ENCODE measurements at places on chromosomes 1 and 21.

- DNase-seq, result peak; percentile 18
These were observed 1.1 kb downstream of the SERTAD4 start for GRCh38 chr1:210233495-210234328.

DNA sequence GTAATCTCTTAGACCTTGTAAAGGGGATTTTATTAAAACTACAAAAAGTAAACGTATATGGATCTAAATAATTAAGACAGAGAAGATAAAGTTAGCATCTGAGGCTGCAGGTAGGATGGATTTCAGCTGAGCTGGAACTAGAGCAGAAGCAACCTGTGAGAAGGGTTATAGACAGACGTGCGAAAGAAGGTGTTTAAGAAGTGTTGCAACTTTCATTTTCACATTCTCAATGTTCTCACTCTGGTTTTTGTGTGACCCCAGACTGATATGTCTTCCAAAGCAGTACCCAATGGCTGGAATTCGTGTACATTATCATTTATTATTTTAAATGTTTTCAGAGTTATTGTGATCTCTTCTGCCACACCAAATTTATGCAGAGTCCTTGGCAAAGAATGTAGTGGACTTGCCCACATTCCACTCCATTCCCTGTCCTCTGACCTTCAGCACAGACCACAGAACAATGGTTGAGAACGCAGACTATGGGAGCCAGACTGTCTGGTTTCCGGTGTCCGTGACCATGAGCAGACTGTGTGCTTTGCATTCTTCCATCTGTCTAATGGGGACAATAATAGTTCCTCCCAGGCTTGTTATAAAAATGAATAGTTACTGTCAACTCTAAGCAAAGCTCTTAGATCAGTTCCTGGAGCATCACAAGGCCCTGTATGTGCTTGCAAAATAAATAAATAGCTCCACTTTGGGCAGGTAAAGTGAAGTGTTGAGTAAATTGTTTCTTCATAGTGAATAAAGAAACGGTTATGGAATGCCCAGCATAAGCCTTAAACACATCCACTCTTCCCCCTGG is 140.6 kb upstream of the SAMSN1 start:
- DNase-seq, result no peak

- DNase-seq, result no peak
These were observed 420 bp upstream of the IFI16 start for GRCh38 chr1:159009287-159009686.

DNA sequence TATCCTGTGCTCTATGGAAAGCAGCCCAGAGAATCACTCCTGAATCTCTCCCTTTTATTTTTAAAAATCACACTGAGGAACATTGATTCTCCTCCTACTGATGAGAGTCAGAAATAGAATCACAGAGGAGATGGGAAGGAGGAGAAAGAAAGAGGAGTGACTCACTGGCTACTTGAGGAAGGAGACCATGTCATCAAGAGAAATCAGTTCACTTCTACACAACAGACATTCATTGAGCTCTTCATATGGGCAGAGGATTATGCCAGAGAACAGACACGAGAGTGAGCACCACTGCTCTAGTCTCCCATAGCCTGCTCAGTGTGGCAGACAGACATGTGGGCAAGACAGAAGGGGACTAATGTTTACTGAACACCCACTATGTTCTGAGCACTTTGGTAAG is 44.2 kb downstream of the RAB3B start:
- no peak for DNase-seq

GRCh38 chr1:50474859-50475809 is 51.9 kb upstream of the DMRTA2 start:
- no peak for DNase-seq

- no peak for DNase-seq
These were observed 513 bp downstream of the GTF2B start for GRCh38 chr1:88890791-88891317.

DNA sequence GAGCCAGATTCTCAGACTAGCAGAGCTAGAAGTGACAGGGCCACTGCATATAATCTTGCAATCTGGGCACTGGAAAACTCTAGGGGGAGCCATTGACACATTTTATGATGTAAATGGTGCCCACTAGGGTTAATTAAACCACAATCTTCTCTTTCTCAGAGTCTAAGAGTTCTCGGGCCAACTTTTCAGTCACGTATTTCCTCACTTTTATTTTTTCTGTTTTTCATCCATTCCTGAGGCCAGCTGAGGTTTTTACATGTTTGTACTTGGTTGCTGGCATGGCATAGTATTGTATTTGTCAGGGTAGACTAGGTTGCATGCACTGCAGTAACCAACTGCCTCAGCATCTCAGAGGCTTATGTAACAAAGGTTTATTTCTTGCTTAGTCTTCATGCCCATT is 138.2 kb downstream of the ZNF326 start:
- DNase-seq, result no peak

DNA sequence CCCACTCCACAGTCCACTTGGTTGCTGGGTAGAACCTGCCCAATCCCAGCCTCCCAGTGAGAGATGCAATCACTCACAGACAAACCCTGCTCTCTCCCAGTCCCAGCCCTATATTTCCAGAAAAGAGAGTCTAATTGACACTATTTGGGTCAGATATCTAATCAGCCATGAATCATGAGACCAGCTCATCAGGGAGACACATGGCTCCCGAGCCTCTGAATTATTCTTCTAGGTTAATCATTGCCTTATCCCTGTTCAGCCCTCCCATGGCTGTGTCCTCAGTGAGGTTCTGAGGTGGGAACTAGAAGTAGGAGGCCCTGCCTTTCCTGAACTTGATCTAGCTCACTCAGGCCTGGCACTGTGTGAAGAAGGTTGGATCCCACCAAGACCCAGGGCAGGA is 49.9 kb upstream of the ZC3H12A start:
- no peak for DNase-seq

DNA sequence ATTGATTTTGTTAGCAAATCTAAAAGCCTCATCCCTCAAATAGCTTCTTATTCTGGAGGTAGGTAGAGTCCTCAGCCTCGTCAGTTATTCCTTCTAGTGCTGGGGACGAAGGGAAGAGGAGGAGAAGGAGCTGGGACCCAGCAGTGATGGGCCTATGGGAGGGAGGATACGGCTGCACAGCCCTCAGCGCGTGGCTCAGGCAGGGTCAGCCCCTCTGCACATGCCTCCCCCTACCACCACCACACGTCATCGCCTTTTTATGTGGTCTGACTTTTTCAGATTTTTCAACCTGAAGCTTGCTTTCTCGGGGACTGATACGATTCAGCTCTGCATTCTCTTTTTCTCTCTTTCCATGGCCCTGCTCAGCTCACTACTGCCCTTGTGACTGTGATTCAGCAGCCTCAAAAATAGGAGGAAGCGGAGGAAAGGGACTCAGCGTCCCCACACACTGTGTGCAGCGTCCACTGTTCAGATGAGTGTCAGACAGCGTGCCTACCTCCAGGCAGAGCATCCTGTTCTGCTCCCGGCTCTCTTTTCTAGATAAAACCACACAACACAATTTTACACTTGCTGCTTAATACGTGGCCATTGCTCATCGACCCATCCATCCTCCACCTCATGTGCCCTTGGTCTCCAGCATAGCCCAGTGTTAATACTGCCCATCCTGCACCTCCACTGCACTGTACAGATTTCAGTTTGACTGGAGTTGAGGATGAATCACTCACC is 827 bp downstream of the OR2B11 start:
- DNase-seq, result no peak

GRCh38 chr21:36691555-36692041 is 7.3 kb upstream of the SIM2 start:
- no peak for DNase-seq

DNA sequence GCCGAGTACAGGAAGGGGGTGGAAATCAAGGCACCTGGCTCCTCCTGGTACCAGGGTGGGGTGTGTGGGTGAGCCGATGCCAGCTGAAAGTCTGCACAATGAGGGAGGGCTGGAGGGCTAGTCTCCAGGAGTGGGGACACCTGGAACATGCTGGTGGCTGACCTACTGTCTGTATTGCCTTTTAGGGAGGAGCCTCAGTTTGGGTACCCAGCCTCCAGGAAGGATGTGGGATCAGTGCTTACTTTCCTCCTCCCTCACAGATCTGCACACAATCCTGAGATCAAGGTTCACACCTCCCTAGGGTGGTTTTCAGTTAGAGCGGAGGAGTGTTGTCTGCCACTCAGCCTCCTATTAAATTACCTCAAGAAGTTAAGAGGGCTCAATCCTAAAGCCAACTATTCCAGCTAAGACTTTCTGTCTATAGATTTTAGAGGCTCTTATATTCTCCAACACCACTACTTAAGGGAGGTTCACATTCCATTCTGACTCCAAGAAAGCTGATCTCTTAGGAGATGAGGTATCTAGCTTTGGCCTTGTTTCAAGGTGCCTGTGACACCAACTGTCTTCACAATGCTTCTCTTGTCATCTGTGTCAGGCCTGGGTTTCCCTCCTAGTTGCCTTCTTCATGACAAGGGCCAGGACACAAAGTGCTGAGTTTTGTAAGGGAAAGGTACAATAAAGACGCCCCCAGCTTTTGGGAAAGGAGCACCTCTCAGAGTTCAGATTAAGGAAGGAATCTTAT is 15.7 kb downstream of the SSR2 start:
- no peak for DNase-seq

DNA sequence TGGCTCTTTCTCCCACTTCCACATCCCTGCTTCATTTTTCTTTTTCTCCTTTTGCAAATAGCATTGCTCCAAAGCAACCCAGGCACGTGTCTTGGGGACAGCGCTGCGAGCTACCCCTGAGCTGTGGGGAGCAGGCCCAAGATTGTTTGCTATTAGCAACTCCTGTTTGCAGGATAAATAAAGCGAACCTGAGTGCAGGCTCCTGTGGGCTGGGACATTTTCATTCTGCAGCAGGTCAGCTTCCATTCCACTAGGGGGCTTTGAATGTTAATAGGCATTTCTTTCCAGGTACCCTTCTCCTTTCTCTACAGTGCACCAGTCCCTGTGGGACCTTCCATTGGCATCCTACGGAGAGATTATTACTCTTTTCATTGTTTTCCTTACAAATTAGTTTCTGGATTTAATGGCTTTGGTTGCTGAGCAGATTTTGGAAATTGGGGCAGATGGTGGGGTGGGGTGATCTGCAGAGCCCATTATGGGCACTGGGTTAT is 54.0 kb downstream of the OLFML3 start:
- DNase-seq, result no peak

- no peak for DNase-seq
These were observed 208.8 kb downstream of the PLPP3 start for GRCh38 chr1:56370513-56370912.

GRCh38 chr1:203082231-203082505 is 3.6 kb downstream of the MYOG start:
- DNase-seq, result no peak

- no peak for DNase-seq
These were observed 161.5 kb downstream of the TOMM20 start for GRCh38 chr1:234967121-234967520.

GRCh38 chr1:99645699-99646531 is at the start of gene PALMD:
Gene PALMD (plus strand): TSS chr1:99646113. CDS start chr1:99646318, 205 bp downstream.
- DNase-seq, result no peak

DNA sequence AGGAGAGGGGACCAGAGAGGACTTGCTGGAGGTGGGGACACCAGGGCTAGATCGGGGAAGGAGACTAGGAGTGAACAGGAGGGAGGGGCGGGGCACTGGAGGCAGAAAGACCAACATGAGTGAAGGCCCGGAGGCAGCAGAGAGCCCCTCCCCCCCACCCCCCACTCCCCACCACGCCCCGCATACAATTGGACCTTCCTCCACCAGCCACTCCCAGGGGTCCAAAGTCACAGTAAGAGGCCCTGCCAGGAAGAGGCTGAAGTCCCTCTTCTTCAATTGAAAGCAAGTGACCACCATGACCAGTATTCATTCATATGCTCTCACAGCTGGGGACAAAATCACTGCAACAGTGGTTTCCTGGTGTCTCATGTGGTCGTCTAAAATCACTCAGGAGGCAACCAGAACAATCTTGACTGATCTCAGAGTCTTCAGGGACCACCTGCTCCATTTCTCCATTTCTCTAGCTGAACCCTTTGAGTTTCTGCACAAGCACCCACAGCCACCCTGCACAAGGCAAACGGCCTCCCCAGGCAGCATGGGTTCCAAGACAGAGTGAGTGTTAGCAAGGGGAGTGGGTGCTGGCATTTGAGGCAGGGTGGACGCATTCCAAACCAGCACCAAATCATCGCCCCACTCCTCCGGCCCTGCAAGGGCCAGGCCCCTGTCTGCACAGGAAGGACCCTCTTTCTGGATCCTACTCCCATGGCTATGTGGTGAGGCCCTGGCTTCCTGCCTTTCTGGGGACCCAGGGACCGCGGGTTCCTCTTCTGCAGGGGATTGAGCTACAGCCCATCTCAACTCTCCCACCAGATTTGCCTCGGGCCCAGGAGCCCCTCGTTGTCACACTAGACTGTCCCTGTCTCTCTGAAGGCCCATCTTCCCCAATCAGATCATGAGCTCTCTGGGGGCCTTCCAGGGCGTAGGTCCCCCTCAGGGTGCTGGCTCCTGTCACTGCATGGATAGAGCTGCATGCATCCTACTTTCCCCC is 17.0 kb downstream of the LAPTM5 start:
- no peak for DNase-seq

GRCh38 chr1:3017440-3018050 is 3.7 kb upstream of the ACTRT2 start:
- DNase-seq, result no peak

DNA sequence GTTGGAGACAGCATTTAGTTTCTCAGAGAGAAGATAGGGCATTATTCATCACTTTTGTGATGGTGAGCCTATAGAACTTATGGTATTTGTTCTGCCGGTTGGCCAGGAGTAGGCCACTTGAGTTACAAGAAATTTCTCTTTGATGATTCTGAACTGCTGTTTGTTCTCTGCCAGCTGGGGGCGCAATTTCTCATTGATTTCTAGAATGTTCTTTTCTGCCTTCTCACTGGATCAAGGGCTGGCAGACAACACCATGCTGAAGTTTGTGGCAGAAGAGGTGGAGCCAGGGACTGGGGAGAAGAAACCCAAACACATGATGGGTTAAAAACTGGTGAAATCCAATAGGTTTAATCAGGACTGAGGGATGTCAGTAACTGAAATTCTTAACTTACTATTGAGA is 360.6 kb downstream of the FAM72C start:
- DNase-seq, result no peak

DNA sequence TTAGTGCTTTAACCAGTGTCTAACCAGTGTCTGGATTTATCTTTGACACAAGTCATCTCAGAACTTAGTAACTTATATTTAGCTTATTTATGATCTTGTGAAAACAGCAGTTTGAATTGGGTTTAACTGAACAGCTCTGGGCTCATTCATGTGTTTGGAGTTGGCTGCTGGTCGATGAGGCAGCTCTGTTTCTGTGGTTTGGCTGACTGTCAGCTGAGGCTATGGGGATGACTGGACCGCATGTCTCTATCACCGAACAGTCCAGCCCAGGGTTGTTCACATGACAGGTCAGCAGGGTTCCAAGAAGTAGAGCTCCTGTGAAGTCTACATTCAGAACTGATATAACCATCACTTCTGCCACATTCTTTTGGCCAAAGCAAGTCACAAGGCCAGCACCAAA is 29.1 kb upstream of the C21orf91 start:
- DNase-seq, result no peak
